ENCODE measurements at places on chromosomes 16 and 17.

GRCh38 chr16:77169650-77170236 lies 21.2 kb upstream of the MON1B start:
- DNase-seq: peak; percentile 67

DNA sequence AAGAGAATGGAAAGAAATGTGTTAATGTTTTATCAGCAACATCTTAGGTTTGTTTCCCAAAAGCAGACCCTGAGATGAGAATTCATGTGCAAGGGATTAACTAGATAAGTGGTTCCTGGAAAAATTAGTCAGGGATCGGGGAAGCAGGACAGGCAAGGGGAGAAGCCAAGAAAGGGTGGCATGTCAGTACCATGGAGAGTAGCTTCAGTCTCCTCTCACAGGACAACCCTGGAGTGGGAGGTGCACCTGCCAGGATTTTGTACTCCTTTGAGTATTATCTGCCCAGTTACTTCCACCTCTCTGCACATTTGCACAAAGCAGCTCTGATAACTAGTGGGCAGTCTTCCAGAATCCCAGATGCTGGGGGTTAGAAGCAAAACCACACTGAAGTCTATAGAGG lies 117.0 kb downstream of the RGS9 start:
- no peak for DNase-seq

GRCh38 chr16:83626204-83626603 lies 181.6 kb upstream of the HSBP1 start:
- DNase-seq: no peak

GRCh38 chr16:6446370-6446769 lies 886.3 kb upstream of the RBFOX1 start:
- no peak for DNase-seq

DNA sequence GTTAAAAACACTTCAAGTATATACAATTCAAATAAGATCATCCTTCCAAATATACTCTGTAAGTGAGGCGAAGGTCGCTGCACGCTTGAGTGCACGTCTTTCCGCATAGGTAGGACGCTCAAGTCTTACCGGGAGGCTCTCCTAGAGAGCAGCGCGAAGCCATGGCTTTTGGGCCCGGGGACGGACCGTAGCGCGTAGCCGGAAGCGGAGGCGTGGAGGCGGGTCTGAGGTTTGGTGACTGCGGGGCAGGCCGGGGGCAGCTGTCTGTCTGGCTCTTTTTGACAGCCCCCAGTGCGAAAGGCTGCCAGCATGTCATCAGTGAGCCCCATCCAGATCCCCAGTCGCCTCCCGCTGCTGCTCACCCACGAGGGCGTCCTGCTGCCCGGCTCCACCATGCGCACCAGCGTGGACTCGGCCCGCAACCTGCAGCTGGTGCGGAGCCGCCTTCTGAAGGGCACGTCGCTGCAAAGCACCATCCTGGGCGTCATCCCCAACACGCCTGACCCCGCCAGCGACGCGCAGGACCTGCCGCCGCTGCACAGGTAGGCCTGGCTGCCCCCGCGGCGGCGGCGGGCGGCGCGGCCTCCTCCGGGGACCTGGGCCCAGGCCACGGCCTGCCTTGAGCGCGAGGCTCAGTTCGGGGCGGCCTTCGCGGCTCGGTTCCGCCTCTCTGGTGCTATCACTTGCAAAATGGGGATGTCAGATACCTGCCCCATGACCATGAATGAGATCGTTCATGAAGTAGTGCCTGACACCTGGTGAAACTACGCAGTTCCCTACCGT lies at the start of gene LONP2:
LONP2 (plus strand) TSS at position 221 of the 783 bp plus-strand sequence; CDS start at position 310, 89 bp downstream.
- peak; percentile 90 for DNase-seq

- no peak for DNase-seq
Observed at GRCh38 chr17:67208232-67208631, 36.8 kb downstream of the HELZ start.

- no peak for DNase-seq
Observed at GRCh38 chr16:11340710-11341109, 4.5 kb upstream of the RMI2 start.

GRCh38 chr16:65829076-65829475 lies 537.4 kb upstream of the CDH5 start:
- DNase-seq: no peak

DNA sequence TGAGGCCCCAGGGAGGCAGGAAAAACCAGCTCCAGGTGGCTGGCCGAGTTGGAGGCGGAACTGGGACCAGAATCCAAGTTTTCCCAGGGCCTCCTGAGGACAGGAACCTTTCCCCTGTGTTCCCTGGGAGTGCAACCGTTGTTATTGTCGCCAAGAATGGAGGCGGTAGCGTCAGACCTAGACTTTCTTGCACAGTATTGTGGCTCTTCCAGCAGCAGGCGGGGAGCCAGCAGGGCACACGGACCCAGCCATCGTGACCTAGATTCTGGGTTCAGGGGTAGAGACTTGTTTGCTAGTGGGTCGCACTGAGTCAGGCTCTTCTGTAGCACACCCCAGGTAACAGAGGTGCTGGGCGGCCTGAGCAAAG lies 667 bp upstream of the KIF19 start:
- no peak for DNase-seq

DNA sequence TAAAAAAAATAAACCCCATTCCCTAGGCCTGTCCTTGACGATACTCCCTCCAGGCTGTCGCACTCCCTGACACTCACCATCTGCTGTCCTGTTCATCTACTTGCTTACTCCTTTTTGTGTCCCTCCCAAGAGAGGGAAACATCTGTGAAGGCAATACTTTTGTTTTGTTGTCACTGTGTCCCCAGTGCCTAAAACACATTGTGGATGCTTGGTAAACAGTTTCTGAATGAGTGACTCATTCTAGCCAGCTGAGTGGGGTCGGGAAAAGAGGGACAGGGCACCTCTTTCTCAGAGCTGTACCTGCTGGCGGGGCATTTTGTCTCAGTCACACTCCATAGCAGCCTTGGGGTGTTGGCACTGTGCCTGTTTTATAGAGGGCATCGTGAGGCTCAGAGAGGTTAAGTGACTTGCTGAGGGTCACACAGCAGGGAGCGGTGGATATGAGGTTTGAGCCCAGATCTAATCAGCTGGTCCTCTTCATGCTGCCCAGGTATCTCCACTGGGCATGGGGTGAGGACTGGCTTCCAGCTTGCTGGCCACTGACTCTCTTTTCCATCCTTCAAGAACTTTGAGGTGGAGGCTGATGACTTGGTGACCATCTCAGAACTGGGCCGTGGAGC lies 15.6 kb downstream of the MAP2K3 start:
- DNase-seq: no peak

- no peak for DNase-seq
Observed at GRCh38 chr17:70292366-70292765, 123.0 kb downstream of the KCNJ2 start.

- DNase-seq: peak; percentile 94
Observed at GRCh38 chr17:49996495-49997300, 1.7 kb upstream of the DLX3 start.
